ENCODE measurements at places on chromosomes 13 and 19.

DNA sequence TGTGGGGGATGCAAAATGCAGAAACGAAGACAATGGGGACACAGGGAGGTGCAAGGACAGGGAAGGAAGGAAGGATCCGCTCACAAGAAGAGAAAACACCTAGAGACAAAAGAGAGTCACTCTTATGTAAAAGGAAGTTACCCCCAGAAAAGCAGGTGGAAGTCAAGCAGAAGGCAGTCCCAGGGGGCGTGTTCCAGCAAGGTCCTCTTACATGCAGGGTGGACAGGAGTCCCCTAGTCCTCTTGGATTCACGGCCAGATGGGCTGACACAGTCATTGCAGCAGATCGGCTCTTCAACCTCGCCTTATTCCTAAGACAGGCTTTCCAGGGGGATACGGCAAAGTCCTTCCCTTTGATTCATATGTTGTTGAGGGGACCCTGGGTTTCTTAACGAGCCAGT is 83.9 kb upstream of the SPATA13 start:
- DNase-seq: no peak

GRCh38 chr13:49023431-49023830 is 47.7 kb downstream of the FNDC3A start:
- no peak for DNase-seq

DNA sequence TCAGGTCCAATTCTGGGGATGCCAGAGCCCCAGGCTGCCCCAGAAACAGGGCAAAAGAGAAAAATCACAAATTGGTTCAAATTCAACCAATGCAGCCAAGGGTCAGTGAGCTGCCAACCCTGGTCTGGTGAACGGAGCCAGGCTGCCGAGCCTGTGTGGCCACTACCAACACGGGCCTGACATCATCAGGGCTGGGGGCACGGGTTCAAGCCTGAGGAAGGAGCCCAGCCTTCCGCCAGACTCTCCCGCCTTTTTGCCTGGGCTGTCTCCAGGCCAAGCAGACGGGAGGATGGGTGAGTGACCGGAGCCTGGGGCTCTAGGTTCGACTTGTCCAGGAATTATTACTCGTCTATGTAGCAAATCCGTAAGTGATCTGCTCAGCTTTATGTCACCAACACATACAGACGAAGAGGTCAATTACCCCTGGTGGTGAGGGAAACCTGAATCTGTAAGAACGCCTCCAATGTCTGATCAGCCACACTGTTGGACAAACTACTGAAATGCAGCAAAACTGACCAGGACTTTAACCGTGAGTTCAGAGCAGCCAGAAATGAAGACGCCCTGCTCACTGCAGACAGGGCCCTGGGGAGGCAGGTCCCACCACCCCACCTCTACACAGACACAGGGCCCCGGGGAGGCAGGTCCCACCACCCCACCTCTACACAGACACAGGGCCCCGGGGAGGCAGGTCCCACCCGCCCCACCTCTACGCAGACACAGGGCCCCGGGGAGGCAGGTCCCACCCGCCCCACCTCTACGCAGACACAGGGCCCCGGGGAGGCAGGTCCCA is 31.8 kb downstream of the RAB20 start:
- DNase-seq: no peak

- DNase-seq: no peak
Measured at GRCh38 chr13:77172650-77173049, 145.7 kb upstream of the FBXL3 start.

DNA sequence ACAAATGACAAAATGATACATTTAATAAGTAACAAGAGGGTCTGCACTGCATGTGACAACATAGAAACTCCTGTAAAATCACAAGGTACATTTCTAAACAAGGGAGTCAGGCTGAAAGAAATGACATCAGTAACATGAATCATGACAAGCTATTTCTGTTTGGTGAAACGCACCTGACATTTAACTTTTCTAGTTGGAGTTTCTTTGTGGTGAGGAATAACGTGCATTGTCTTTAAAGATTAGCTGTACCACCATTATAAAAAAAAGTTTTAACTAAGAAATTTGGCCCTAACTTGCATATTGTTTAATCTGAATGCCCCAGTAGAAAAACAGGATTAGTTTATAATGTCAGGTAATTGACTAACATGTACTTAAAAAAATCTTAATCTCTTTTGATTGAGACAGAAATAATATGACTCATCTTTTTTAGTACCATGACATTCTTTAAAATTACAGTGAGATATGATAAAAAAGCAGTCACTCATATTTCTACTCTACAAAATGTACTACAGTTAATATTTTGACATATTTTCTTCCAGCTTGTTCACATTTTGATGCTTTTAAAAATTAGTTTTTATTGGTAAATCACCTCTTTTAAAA is 418.2 kb downstream of the KLF12 start:
- DNase-seq: no peak

DNA sequence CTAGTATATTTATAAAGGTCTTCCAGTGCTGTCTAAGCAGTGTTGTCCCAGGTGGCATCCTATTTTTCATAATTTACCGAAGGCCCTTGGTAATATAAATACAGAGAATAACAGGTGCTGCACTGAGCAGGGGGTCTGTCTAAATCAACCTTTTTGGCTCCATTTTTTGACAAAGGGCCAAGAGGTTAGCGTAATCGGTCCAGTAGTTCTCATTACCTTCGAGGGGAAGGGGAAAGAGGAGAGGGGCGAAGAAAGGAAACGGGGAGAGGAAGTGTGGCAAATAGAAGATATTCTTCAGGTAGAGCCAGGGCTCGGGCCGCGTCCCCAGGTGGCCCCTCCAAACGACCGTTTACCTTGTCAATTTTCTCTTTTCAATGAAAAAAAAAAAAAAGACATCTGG is 749 bp upstream of the PAN3 start:
- DNase-seq: no peak

GRCh38 chr19:6216236-6216995 is 63.4 kb downstream of the MLLT1 start:
- DNase-seq: no peak

DNA sequence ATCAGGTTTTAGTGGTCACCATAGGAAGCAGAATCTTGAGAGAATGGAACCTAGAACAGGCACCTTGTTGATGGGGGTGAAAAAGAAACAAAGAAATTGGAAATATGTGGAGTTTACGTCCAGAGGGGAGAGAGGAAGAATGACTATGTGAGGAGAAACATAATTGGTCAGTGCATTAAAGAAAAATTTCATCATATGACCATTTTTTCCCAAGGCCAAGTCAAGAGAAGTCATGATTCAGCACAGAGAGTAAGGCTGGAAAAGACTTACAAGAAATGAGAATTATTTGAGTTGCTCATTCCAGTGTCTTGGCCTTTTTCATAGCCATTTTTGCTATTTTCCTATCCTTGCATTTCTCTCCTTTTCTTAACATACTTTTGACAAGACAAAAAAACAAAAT is 421.7 kb downstream of the EFNB2 start:
- no peak for DNase-seq

DNA sequence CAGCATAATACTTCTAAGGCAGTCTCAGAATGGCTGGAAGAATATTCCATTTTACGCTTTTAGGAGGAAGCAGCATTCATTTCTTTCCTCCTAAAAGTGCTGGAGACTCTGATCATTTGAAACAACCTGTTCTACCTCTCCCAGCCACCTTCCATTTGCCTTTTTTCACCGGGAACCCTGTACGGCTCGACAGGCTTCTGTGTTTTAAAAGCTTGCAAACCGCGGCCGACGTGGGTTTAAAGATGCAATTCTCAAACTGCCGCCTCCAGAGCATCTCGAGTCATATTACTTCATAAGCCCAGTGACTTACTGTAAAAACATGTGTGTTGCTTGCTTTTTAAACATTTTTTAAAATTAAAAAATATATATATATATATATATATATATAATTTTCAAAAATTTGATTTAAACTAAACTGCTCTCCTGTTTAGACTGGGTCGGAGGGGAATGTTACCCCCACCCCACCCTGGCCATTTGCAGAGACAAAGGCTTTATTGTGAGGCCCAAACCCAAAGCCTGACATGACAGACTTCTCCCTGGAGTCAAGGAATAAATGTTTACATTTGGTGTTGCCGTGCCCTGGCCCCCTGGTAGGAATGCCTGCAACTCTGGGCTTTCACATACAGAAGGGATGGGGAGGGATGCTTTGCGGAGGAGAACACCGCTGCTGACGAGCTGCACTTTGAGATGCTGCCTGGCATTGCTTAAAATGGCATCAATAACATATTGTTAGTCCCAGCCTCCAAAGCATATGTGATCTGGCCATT is 30.4 kb downstream of the ZNF536 start:
- no peak for DNase-seq

- no peak for DNase-seq
Measured at GRCh38 chr19:35501684-35502083, 11.4 kb upstream of the KRTDAP start.

DNA sequence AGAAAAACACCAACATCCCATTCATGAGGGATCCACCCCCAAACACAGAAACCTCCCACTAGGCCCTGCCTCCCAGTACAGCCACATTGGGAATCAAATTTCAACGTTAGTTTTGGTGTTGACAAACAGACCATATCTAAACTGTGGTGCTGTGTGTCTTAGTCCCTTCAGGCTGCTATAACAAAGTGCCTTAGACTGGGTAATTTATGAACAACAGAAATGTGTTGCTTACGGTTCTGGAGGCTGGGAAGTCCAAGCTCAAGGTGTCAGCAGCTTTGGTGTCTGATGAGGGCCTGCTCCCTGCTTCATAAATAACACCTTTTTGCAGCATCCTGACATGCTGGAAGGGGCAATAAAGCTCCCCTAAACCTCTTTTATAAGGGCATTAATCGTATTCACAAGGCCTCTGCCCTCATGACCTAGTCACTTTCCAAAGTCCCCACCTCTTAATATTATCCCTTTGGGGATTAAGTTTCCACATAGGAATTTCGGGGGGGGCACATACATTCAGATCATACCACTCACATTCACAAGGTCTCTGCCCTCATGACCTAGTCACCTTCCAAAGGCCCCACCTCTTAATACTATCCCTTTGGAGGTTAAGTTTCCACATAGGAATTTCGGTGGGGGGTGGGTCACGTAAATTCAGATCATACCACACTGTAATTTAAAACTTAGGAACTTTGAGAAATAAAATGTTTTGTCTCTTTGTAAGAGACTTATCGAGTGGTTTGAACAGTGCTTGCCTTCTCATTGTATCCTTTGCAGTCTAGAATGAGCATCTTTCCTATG is 27.5 kb downstream of the ZNF507 start:
- no peak for DNase-seq

- no peak for DNase-seq
Measured at GRCh38 chr19:57620673-57621348, 6.8 kb downstream of the ZNF134 start.

- DNase-seq: no peak
Measured at GRCh38 chr13:41613984-41614661, 156.8 kb downstream of the RGCC start.

GRCh38 chr13:93956426-93956825 is 523.1 kb downstream of the DCT start:
- no peak for DNase-seq

GRCh38 chr19:54335164-54335563 is 3.8 kb downstream of the LILRA4 start:
- DNase-seq: no peak

All from activated naive CD4-positive, alpha-beta T cell (primary cell).